Activated CD4-positive, alpha-beta T cell treated with anti-CD3 and anti-CD28 coated beads for 36 hours (primary cell): ENCODE measurements at places on chromosomes 16 and 17.
A peak's percentile ranks its signal among the peaks of the same experiment; 100 is the strongest.

GRCh38 chr16:54375071-54375470 lies 88.5 kb upstream of the IRX3 start:
- DNase-seq = no peak

DNA sequence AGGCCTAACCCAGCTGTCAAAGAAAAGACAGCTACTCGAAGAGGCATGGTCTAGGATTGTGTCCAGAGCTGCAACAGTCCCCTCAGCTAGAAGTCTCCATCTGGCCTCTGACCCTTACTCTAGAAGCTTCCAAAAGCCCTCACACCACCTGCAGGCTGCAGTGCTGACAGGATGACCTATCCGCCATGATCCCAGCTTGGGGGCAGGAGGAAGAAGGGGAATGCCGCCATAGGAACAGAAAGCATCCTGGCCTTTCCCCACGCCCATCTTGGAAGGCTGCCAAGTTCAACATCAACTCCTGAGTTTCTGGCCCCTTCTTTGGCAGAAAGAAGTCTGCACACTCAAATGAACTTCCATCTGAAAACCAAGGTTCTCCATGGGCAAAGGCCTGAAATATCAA lies 3.1 kb upstream of the KRT36 start:
- DNase-seq = no peak

DNA sequence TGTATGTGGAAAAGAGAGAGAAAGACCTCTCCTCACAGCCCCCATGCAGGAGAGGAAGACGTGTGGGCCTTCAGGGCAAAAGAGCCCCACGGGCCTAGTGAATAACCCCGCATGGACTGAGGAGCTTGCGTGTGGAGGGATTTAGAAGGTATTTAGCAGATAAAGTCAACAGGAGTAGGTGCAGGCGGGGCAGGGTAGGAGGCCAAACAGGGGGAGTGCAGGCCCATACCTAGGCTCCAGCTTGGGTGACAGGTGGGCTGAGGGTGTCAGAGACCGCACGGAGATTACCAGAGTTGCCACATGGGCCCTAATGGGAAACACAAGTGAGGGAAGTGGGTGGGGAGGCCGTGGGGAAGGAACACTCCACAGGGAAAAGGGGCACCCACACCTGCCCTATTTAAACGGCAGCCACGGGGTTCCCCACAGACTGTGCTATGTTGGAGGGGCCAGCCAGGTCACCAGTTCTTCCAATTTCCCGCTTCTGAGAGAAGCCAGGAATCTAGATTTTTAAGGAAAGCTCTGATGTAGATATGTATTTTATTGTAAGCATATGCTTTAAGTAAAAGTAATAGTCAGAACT lies 8.2 kb upstream of the CNGB1 start:
- no peak for DNase-seq

- no peak for DNase-seq
These were observed 13.6 kb downstream of the CHD9 start for GRCh38 chr16:53068423-53068833.

- peak; percentile 76 for DNase-seq
These were observed 227.6 kb upstream of the ASIC2 start for GRCh38 chr17:33520426-33521330.

- DNase-seq = no peak
These were observed 26.8 kb downstream of the DRC3 start for GRCh38 chr17:17999364-18000029.

DNA sequence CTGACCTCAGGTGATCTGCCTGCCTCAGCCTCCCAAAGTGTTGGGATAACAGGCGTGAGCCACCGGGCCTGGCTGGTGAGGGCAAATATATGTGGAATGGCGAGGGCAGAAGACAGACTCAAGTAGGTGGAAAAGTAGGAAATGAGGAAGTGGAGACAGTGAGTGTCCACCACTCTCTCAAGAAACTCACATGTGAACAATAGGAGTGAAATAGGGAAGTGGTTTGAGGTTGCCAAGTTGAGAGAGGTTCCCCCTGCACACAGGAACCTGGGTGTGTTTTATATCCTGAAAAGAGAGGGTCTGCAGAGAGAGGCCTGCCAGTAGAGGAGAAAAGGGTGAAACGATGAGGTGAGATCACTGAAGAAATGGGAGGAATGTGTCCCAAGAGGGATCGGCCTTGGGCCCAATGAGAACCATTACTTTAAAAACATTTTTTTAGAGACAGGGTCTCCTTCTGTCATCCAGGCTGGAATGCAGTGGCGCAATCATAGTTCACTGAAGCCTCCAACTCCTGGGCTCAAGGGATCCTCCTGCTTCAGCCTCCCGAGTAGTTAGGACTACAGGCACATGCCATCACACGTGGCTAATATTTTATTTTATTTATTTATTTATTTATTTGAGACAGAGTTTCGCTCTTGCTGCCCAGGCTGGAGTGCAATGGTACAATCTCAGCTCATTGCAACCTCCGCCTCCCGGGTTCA lies 17.1 kb upstream of the CORO1A start:
- DNase-seq = no peak

DNA sequence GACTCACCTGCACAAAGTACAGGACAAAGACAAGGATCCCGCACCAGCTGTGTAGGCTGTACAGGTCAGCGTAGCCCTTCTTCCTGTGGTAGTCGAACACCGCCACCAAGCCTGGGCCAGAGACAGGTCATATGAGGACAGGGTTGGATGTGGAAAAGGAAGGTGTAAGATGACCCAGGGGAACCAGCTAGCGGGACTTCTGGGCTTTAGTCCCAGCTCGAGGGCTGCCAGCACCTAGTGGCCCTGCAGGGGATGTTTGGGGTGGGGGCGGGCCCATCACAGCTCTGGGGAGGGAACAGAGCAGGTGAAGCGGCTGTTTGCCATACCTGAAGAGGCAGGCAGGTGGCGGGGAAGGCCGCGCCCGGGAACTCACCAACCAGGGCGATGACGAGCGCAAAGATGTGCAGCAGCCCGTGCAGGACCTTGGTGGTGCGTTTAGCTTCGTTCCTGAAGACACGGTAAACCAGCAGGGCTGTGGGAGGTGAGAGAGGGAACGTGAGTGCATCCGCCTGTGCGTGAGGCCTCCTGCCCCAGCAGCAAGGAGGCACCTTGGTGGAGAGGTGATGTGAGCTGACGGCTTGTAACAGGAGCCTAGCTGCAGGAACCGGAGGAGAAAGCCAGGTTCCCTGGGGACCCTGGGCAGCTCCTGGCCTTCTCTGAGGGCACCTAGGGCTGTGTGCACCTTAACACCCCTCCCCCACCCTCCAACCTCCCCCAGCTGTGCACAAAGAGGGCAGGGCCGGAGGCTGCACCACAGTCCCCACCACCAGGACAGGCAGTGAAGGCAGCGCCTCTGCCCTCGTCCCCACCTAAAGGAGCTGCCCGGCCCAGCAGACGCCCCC lies 10.2 kb downstream of the CYB561 start:
- no peak for DNase-seq
